Spinal cord (tissue), 10 donors: ENCODE measurements at places on chromosomes 2 and 18.

GRCh38 chr2:54872780-54873179 lies 149.3 kb downstream of the EML6 start:
- DNase-seq: no peak

DNA sequence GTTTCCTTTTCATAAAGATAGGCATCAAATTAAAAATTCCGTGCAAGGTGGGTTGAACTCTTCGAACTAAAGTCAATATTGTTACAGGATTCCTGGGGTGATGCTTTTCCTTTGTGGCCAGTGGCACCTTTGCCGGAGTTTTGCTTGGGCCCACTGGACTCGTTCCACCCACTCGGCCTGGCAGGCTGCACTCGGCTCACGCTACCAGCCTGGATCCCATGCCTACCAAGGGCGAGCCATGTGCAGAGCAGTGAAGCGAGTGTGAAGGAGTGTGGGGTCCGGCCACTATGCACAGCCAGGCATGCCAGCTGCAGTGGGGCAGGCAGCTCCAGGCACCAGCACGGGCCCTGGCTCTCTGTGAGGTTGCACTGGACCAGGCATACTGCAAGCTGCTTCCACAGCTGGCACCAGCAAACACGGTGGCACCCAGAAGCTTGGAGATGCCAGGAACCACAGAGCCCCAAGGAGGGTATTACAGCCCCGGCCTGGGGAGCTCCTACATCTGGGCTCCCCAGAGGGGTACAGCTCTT lies 83.6 kb downstream of the DTNB start:
- DNase-seq: no peak

DNA sequence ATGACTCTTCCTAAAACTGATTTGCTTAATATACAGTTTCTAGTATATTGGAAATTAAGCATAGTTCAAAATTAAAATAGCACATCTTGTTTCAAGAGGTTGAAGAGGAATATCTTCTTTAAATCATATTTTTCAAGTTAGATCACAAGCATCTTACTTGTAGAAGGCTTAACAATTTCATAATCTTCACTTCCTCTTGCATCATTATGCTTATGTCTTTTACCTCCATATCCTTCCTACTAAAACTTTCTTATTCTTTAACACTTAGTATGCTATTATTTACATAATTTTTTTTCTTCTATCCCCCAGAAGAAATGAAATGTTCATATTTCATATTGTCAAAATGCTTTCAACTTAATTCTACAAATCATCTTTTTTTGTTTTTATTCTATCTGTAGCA lies 1354.9 kb upstream of the TMEFF2 start:
- DNase-seq: no peak

GRCh38 chr2:66477135-66477842 lies 42.4 kb downstream of the MEIS1 start:
- DNase-seq: no peak

DNA sequence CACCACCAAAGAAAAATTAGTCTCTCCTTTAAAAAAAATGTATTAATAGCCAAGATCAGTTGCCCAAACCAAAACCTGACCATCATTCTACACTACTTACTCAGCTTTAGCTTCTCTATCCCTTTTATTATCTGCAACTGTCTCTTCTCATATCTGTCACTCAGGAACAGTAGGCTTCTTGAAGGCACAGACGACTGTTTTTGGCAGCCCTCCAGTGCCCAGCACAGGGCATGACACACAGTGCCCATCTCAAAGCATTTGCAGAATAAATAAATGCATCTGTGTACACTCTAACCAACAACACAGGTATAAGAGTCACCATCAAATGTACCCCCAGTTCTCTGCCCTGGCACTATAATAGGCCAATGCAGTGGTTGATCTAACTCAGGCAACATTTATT lies 117.2 kb downstream of the UXS1 start:
- no peak for DNase-seq

GRCh38 chr2:219959471-219959870 lies 332.0 kb downstream of the SLC4A3 start:
- no peak for DNase-seq

DNA sequence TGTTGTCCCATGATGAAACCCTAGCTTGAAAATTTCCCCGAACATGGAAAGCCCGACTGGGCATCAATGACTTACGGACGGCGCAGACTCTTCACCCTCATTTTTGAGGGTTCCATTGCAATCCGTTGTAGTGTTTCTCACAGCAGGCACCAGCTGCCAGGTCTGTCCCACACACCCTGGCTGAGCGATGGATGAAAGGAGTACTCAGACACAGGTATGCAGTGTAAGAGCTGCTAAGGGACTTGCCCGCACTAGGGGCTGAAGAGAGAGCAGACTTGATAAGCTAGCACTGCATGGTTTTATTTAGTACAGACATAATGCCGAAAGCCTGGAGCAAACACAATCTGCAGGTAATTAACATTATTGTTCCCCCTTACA lies 15.8 kb downstream of the DYNAP start:
- DNase-seq: no peak

DNA sequence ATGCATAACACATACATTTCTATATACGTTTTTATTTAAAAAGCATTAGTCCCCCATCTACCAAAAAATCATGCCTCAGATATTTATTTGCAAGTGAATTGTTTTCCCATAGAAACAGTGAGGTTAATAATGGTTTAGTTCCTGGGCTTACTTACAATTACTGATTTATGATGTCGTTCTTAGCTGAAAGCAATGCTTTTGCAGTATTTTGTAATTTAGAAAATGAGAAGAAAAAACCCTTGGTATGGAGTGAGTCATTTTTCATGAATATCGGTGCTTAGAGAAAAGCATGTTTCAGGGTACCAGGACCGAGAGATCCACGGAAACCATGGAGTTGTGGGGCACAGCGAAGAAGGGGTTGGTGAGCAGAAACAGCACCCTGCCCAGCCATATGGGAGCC lies 12.0 kb upstream of the CDK15 start:
- DNase-seq: no peak
